ENCODE measurements at places on chromosomes 1 and 21.

- no peak for DNase-seq
These were observed 3.5 kb downstream of the RFX5 start for GRCh38 chr1:151343587-151343986.

- no peak for DNase-seq
These were observed 79.3 kb upstream of the PROX1 start for GRCh38 chr1:213908521-213908920.

GRCh38 chr1:19974822-19975416 is 4.5 kb downstream of the PLA2G2A start:
- peak; percentile 83 for DNase-seq

DNA sequence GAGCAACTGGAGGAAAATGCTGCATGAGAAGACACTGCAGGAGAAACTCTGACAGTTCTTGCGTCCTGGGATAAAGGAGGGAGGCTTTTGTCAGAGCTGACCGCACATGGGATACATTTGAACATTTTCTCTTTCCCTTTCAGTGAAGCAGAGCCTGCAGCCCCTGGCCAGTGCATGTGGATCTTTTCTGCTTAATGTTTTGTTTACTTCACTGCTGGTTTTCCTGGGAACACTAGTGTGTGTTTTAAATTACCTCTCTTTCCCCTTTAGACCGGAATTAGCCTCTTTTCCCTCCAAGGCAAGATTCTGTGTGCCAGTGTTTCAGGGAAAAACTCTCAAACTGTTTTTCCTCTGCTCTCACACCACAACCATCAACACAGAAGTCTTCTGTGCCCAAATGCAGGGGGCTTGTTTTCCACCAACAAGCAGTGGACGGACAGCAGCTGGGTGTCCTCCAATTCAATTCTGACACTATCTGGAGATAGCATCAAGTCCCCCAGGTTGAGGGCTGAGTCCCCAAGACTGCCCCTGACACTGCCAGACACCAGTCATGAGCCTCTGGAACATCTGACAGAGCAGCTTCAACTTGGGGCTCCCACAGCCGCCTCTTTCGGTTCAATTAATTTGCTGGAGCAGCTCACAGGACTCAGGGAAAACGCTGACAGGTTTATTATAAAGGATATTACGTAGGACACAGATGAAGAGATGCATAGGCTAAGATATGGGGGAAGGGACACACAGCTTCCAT is 136.2 kb downstream of the RHOU start:
- DNase-seq, result no peak

GRCh38 chr1:222618001-222618879 is at the start of gene MIA3:
Gene MIA3, plus strand, starts transcription at chr1:222618097. Its CDS starts 14 bp downstream, at chr1:222618111.
- peak; percentile 79 for DNase-seq

- no peak for DNase-seq
These were observed 68.0 kb upstream of the AKT3 start for GRCh38 chr1:243917863-243918565.

DNA sequence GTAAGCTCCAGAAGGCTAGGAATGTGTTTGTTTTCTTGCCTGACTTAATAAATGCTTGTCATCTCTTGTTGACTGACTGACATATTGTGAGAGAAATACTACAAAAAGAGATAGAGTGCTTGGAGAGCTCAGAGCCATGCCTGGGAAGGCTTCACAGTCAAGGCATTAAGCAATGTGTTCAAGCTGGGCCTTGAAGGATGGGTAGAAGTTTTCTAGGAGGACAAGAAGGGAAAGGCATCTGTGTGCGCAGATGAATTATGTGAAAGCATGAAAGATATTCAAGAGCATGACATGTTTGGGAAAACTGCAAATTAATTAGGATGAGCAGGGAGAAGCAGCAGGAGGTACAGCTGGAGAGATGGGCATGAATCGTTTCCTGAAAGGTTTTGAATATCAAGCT is 5.6 kb downstream of the SLAMF8 start:
- no peak for DNase-seq

DNA sequence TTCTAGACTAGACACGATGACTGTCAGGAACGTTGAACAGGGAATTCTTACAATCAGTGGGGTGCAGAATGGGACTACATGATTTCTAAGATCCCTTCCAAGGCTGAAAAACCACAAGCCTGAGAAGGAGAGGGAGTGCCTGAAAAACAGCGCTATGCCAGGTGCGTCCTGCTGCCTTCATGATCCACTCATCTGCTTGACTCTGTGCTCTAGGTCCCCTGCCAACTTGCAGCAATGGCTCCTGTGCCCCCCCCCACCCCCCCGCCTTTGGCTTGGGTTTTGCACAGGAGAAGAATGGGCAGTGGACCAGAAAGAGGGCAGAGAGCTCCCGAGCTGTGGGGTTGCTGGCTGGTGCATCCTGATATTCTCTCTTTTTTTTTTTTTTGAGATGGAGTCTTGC is 5.9 kb downstream of the SLC2A7 start:
- no peak for DNase-seq

GRCh38 chr1:32709476-32709875 is 6.9 kb upstream of the SYNC start:
- DNase-seq, result no peak
